ENCODE measurements at places on chromosomes 1 and 21. TPM values are rescaled to one million over a fixed set of nuclear protein-coding genes. Genes with fewer than 3 reads are reported as not detected.

GRCh38 chr1:30774550-30775432 is 17.2 kb upstream of the LAPTM5 start:
- H3K27ac ChIP-seq, result no peak overlapping the region
- peaks cover 9% of the 10 kb centered on the region for H3K4me1 ChIP-seq
- DNase-seq, result no peak
- no peaks in the 10 kb centered on the region for H3K36me3 ChIP-seq

DNA sequence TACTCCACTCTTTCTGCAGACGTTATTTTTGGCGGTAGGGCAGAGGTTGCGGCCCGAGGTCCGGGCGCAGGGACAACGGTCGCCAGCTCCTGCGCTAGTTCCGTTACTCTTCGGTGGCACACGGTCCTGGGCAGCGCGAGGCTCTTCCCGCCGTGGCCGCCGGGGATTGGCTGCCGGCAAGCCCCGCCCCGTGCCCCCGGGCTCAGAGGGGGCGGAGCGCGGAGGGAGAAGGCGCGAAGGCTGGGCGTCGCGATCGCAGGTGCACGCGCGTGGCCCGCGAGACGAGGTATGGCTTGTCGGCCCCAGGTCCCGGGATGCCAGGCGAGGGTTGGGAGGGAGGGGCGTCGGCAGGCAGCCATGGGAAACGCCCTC is 518 bp upstream of the SHE start:
- DNase-seq, result peak; percentile 2
- peaks cover 5% of the 10 kb centered on the region for H3K4me1 ChIP-seq
- H3K36me3 ChIP-seq, result no peaks in the 10 kb centered on the region

DNA sequence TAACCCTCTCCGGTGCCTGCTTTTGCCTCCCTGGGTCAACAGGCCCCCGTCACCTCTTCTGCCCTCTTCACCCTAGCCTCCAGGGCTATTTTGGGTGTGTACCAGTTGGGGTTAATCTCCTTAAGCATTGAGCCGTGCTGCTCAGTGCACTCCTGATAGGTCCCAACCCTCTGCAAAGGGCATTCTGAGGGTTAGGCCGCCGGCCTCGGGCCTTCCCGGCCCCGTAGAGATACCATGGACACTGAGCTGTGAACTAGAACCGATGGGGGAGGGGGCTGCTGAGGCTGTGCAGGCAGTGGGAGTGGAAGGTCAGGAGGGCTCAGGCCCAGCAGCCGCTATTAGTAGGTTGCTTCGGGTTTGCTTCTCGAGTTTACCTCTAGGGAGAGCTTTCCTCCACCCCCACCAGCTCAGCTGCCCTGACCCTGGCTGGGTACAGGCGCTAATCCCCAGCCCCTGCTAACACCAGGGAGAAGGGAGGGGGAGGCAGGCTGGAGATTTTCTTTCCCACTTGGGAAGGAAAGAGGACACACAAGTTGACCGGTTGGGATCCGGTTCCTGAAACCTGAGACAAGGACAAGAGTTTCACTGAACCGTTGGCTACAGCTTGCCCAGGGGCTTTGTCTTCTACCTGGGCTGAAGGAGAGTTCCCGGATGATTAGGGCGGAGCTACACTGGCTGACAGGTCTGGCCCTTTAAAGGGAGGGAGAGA is 4.8 kb downstream of the LMOD1 start:
- no peaks in the 10 kb centered on the region for H3K4me1 ChIP-seq
- DNase-seq, result no peak
- H3K27me3 ChIP-seq, result peaks cover 9% of the 10 kb centered on the region
- H3K4me3 ChIP-seq, result no peak overlapping the region
- H3K27ac ChIP-seq, result peak overlapping the region; percentile 70

DNA sequence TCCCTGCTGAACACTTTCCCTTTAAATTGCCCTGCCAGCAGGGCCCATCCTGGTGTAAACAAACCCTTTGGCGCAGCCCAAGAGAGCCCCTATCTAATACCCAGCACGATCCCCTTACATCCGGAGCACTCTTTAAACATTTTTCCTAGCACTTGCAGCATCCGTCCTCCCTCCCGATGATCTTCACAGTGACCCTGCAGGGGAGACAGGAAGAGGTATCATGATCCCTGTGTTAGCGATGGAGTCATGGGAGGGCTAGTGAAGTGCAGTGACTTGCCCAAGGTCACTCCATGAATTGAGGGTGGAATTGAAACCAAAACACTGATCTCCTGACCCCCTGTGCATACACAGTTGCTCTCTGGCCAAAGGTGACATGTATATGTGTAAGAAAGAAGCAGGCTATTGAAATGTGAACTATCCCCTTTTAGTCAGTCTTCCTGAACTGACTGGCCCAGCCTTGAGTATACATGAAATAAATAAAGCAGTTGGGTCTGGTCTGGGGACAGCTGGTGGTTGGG is 9.8 kb upstream of the KCNQ4 start:
- no peak overlapping the region for H3K27ac ChIP-seq
- no peaks in the 10 kb centered on the region for H3K4me1 ChIP-seq
- no peak overlapping the region for H3K4me3 ChIP-seq
- H3K27me3 ChIP-seq, result no peaks in the 10 kb centered on the region
- no peak for DNase-seq

GRCh38 chr1:56187405-56187804 is 392.0 kb downstream of the PLPP3 start:
- no peaks in the 10 kb centered on the region for H3K4me1 ChIP-seq
- DNase-seq, result no peak

DNA sequence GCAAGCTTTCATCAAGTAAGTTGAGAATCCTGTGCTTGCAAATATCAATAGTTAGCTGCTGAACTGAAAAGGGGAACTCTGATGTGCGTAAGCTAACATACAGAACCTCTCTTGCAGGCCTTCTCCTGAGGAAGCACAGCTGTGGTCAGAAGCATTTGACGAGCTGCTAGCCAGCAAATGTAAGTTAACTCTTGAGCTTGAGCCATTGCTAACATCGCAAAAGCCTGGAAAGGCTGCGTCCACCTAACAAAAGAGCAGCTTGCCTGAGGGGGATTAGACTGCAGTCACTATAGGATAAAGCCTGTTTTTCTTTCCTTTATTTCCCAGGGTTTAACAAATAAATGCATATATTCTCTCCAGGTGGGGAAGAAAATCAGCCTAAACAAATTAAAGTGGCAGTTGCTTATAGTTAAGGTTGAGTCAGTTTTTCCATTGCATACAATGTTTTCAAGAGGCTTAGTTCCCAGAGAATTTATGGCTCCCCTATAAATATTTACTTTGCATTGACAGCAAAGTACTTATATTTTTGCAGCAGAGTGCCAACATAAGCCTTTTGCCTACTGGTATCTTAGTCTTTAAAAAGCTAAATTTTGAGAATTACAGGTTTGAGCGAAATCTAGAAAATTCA is 1.5 kb downstream of the RGS2 start:
- H3K4me1 ChIP-seq, result peaks cover 23% of the 10 kb centered on the region
- no peaks in the 10 kb centered on the region for H3K27me3 ChIP-seq
- no peak overlapping the region for H3K27ac ChIP-seq
- DNase-seq, result no peak

DNA sequence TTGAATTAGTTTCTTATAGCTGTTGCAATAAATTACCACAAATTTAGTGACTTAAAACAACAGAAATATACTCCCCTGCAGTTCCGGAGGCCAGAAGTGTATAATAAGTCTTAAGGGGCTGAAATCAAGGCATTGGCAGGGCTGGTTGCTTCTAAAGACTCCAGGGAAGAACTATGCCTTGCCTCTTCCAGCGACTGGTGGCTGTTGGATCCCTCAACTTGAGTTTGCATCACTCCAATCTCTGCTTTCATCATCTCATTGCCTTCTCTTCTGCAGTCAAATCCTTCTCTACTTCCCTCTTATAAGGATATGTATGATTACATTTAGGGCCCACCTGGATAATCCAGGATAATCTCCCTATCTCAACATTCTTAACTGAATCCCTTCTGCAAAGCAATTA is 19.1 kb upstream of the MED18 start:
- H3K27me3 ChIP-seq, result no peaks in the 10 kb centered on the region
- no peak for DNase-seq
- H3K4me3 ChIP-seq, result no peak overlapping the region
- H3K36me3 ChIP-seq, result no peaks in the 10 kb centered on the region

DNA sequence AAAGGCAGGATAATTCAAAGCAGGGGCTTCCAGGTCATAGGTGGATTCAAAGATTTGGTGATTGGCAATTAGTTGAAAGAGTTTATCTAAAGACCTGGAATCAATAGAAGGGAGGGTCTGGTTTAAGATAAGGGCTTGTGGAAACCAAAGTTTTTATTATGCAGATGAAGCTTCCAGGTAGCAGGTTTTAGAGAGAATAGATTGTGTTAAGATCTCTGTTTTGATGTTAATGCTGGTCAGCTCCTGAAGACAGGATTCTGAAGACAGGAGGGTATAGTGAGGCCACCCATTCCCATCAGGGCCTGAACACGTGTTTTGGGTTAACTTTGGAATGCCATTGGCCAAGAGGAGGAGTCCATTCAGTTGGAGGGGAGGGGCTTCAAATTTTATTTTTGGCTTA is 6.1 kb upstream of the PTBP2 start:
- H3K4me1 ChIP-seq, result no peaks in the 10 kb centered on the region
- H3K27me3 ChIP-seq, result no peaks in the 10 kb centered on the region
- H3K36me3 ChIP-seq, result no peaks in the 10 kb centered on the region
- H3K4me3 ChIP-seq, result no peak overlapping the region
- H3K27ac ChIP-seq, result no peak overlapping the region
- DNase-seq, result no peak

DNA sequence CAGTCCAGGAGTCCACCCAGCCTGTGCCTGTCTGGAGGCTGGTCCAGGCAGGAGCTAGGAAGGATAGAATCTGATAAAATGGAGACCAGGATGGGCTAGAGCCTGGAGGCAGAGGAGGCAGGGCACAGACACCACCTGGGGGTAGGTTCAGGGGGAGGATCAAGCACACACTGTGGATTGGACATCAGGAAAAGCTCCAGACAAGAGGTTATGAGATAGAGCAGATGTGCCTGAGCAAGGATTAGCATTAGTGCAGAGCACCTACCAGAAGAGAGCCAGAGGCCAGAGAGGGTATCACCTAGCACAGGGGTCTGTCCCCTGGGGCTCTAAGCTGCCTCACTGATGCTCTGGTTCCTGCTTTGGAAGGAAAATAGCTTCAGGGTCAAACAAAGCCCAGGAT is 216.7 kb upstream of the ZC3H12A start:
- DNase-seq, result no peak
- H3K36me3 ChIP-seq, result no peaks in the 10 kb centered on the region
- no peak overlapping the region for H3K4me3 ChIP-seq
- no peak overlapping the region for H3K27ac ChIP-seq

GRCh38 chr1:109821221-109821669 is 57.5 kb upstream of the EPS8L3 start:
- peak overlapping the region; percentile 24 for H3K27ac ChIP-seq
- no peak for DNase-seq
- peaks cover 33% of the 10 kb centered on the region for H3K4me1 ChIP-seq
- H3K27me3 ChIP-seq, result no peaks in the 10 kb centered on the region

SLC27A3 gene
- 11.3 TPM for total RNA-seq

GBP7 gene
- 0.13 TPM for total RNA-seq

CD247 gene
- total RNA-seq, result 130 TPM

CNKSR1 gene
- 0.86 TPM for total RNA-seq

Measured in CD8-positive, alpha-beta memory T cell (primary cell).